AG09309 (cell line): ENCODE measurements at places on chromosomes 6 and 20.

GRCh38 chr6:168660400-168660945 lies 219.5 kb downstream of the SMOC2 start:
- no peak for DNase-seq

DNA sequence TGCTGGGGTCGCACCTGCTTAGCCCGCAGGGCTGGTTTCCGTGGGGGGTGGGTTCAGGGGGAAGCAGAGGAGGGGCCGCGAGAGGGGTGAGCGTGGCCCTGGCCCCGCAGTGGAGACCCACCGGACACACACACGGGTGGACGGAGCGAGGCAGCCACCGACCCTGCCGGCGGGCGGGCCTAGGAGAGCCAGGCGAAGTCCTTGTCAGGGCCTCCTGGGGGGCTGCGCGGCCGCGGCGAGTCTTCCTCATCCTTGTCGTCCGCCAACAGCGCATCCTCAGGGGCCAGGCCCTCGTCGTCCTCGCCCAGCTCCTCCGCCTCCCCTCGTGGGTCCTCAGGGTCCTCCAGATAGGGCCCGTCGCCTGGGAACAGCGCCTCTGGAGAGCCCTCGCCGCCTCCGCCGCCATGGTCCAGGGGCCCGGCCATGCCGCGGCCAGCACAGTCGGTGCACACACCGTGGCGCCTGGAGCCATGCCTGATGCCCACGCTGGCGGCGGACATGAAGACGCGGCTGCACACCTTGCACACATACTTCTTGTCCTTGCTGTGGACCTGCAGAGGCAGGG lies 7.3 kb downstream of the SLC2A4RG start:
- DNase-seq = no peak

DNA sequence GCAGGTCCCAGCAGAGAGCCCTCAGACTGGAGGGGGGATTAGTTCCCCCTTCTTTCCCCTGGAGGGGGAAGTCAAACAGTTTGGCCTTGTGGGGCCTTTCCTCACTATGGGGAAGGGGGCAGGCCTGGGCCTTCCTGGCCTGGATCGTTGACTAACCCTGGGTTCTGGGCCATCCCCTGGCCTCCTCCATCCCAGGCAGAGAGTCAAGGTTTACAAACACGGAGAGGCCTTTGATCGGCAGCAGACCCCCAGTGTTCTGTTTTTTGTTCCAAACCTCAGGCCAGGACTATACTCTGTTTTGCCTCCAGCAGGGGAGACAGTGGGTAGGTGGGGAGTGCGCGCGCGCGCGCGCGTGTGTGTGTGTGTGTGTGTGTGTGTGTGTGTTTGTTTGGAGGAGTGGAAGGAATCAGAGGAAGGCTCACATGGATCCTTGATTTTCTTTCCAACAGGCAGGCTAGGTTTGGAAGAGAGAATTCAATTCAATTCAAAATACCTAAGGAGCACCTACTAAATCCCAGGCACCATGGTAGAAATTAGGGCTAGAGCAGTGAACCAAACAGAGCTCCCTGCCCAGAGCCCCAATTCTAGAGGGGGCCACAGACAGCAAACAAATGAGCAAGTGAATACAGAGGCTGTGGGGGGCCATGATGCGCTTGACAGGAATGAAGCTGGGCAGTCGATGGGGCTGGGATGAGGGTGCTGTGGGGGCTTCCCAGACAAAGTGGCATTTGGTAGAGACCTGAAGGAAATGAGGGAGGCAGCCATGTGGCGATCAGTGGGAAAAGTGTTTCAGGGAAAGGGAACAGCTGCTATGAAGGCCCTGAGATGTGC lies 14.8 kb downstream of the TP53RK start:
- no peak for DNase-seq

DNA sequence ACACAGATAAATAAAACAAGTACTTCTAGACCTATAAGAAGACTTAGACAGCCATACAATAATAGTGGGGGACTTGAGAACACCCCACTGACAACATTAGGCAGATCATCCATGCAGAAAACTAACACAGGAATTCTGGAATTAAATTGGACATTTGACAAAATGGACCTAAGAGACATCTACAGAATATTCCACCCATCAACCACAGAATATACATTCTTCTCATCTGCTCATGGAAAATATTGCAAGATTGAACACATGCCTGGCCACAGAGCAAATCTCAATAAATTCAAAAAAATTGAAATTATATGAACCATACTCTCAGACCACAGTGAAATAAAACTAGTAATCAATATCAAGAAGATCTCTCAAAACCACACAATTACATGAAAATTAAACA lies 44.3 kb upstream of the KIAA1586 start:
- DNase-seq = no peak

DNA sequence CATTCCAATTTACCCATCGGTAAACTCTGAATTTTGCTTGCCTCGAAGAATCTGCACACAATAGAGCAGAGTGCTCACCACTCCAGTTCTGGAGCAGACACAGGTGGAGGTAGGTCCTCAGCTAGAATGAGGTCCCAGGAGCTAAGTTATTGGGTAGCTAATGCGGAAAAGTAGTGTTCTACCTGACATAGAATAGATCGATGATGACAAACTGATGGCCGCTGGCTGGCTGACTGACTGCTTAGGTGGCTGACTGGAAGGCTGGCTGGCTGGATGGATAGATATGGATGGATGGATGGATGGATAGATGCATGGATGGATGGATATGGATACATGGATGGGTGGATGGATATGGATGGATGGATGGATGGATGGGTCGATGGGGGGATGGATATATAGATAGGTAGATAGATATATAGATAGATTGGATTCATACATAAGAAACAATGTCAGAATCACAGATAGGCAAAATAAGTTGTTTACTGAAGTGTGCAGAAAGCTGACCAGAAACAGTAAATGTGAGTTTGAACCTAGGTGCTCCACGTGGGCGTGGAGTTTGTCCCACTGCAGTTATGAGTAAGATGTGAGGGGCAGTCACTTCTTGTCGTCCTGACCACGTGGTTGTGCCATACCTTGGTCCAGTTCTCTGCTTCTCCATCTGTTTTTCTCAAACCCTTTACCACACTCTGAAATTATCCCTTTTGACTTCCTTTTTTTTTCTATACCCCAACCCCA lies 62.1 kb downstream of the TBXT start:
- no peak for DNase-seq

GRCh38 chr20:56467968-56468315 lies 485 bp upstream of the RTF2 start:
- DNase-seq = no peak

GRCh38 chr6:122790423-122791309 lies 1.6 kb downstream of the SMPDL3A start:
- no peak for DNase-seq

DNA sequence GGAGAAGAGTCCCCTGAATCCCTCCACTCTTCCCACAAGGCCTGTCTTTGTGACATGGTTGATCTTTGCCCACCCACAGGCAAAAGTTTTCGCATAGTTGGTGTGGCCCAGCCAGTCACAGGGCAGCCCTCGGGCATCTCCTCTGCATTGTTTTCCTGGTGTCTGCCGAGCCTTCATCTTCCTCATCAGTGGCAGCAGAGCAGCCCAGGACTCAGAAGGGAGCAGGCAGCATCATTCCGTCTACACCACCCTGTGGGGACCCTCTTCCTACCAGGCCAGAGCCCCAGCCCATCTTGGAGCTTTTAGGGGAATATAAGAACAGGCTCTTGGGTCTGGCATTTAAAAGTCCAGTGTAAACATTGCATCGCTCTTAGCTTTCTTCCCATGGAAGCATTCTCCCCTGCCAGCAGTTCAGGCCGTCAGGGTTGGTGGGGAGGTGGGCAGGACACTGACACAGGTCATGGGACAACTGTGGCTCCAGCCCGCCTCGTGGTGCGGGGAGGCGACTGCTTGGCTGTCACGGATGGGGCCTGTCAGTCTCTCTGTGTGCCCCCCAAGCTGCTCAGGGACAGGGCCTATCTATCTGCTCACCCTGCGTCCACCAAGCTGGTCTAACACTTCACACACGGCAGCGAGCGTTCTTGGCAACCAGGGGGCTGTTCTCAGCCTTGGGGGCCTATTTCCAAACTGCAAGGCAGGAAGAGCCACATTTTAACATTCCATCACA lies 38.3 kb downstream of the PDRG1 start:
- DNase-seq = no peak
